Vagina (tissue), 2 donors: ENCODE measurements at places on chromosomes 2 and 18.

DNA sequence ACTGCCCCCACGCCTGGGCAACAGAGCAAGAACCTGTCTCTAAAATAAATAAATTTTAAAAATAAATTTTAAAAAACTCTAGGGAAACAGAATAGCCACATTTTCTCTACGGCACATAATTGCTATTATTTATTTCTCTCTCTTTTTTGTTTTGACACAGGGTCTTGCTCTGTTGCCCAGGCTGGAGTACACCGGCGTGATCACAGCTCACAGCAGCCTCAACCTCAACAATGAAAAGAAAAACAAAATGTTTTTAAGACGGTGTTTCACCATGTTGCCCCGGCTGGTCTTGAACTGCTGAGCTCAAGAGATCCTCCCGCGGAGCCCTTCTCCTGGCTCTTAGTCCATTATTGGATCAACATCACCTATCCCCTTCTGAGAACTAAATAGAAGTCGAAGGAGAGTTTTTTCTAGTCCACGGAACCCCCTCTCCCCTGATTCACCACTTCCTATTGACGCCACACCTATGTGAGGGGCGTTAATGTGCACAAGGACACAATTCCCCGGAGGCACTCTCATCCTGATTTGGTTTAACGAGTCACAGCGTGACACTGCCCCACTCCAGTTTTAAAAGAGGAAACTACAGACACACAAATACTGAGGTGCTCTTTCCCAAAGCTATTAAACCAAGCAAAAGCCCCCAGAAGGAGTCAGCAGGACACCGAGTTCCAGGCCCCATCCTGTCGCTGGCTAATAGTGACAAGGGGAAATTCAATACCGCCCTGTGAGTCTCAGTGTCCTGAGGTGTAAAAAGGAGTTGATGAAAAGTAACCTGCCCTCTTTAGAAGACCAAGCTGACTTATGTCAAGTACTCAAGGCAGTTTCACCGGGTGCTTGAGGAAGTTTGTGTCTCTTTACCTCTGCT is 1.1 kb downstream of the NPC1 start:
- H3K27ac ChIP-seq: peak overlapping the region; percentile 99
- peaks cover 55% of the 10 kb centered on the region for H3K4me1 ChIP-seq
- no peaks in the 10 kb centered on the region for H3K36me3 ChIP-seq
- peak overlapping the region; percentile 92 for H3K4me3 ChIP-seq
- no peaks in the 10 kb centered on the region for H3K27me3 ChIP-seq
- no peak for DNase-seq

DNA sequence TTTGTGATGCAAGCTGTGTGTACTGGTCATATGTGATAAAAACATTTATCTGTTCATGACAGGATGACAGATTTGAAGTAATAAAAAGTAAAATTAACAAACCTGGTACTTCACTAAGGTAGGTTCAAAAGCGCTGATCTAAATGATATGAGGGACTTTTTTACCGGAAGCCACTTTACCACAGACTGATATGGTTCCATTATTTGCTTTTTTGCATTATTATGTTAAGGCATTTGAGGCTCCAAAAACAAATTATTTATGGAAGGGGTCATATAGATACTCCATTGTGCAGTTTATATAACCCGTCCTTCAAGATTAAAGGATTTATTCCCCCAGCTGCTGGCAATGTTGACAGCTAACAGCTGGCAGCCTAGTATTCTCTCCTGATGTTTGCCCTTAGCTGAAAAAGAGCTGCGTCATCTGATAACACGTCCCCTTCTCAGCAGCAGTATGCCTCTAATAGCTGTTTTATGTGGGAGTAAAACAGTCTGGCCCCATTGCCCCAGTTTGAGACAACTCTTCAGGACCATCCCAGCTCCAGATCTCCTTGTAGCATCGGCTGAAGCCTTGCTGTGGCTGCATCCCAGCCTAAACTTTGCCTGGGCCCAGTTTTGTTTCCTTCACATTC is 84.8 kb upstream of the XIRP2 start:
- no peak overlapping the region for H3K27ac ChIP-seq
- H3K36me3 ChIP-seq: no peaks in the 10 kb centered on the region
- no peak for DNase-seq
- no peaks in the 10 kb centered on the region for H3K27me3 ChIP-seq
- no peaks in the 10 kb centered on the region for H3K4me1 ChIP-seq
- H3K4me3 ChIP-seq: no peak overlapping the region

DNA sequence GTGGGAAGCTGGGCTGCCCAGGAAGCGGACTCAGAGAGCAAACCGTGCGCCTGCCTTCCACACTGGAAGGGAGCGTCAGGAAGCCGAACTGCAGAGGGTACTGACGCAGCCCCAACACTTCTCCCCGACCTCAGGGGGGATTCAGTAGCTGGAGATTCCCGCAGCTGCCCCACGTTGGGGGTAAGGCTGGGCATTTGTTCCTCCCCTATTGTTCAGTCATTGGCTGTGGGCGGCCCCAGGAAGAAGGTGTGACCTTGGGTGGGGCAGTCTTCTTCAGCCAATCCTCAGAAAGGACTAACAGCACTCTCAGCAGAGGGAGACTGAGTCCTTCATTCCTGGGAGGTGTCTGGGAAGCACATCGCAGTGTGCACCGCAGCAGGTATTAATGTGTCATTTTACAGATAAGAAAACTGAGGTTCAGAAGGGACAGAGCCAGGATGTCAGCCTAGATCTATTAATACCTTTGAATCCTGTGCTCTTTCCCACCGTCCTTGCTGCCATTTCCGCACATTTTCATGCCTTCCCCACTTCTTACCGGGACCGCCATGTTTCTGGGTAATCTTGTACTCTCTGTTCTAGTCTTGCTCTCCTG is 12.1 kb upstream of the C18orf32 start:
- H3K36me3 ChIP-seq: no peaks in the 10 kb centered on the region
- no peak overlapping the region for H3K27ac ChIP-seq
- H3K4me3 ChIP-seq: no peak overlapping the region
- no peaks in the 10 kb centered on the region for H3K4me1 ChIP-seq
- no peaks in the 10 kb centered on the region for H3K27me3 ChIP-seq

DNA sequence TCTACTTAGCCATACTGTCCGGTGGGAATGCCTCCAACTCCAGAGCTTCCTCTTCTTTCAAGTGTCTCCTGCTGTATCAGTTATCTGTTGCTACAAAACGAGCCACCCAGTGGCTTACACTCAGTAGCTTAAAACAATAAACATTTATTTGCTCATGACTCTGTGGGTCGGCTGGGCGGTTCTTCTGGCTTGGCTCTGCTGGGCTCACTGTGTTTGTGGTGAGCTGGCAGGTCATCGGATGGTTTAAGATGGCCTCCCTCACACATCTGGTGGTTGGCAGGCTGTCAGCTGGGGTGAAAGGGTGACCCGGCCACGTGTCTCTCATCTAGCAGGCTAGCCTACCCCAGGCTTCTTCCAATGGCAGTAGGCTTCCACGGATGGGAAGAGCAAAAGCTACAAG is 122.4 kb upstream of the SLC1A4 start:
- H3K4me3 ChIP-seq: no peak overlapping the region
- no peaks in the 10 kb centered on the region for H3K36me3 ChIP-seq
- H3K27ac ChIP-seq: no peak overlapping the region

DNA sequence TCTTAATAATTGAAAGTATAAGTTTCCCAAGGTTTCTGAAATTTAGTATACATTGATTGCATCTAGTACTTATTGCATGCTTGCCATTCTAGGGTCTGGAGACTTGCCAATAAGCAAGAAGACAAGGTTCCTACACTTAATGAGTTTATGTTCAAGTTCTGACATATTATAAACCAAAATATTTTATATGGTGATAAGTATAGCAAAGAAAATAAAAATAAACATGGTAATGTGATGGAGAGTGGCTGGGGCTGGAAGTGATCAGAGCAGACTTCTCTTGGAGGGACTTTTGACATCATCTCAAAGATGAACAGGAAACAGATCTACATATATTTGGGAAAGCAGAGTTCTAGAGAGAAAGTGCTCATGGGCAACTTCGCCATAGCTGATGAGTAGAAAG is 119.5 kb upstream of the EPHA4 start:
- no peak overlapping the region for H3K4me3 ChIP-seq
- DNase-seq: no peak
- H3K27ac ChIP-seq: no peak overlapping the region
- no peaks in the 10 kb centered on the region for H3K36me3 ChIP-seq
- H3K27me3 ChIP-seq: no peaks in the 10 kb centered on the region

DNA sequence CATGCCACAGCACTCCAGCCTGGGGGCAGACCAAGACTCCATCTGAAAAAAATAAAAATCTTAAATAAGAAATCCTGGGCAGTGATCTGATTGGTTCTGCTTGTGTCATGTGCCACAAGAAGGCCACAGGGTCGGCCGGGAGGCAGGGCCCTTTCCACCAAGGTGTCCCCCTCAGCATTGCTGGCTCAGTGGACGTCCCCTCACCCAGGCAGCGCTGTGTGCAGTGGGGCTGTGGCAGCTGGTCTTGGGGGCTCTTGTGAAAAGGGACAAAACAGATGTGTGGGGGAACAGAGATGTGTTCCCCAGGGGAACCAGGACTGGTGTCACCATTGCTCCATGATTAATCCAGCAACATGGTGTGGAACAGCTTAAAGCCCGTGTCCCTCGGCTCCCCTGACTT is 60.5 kb downstream of the HS6ST1 start:
- H3K4me1 ChIP-seq: peaks cover 9% of the 10 kb centered on the region
- DNase-seq: no peak
- H3K4me3 ChIP-seq: no peak overlapping the region
- no peaks in the 10 kb centered on the region for H3K36me3 ChIP-seq
- H3K27me3 ChIP-seq: no peaks in the 10 kb centered on the region

DNA sequence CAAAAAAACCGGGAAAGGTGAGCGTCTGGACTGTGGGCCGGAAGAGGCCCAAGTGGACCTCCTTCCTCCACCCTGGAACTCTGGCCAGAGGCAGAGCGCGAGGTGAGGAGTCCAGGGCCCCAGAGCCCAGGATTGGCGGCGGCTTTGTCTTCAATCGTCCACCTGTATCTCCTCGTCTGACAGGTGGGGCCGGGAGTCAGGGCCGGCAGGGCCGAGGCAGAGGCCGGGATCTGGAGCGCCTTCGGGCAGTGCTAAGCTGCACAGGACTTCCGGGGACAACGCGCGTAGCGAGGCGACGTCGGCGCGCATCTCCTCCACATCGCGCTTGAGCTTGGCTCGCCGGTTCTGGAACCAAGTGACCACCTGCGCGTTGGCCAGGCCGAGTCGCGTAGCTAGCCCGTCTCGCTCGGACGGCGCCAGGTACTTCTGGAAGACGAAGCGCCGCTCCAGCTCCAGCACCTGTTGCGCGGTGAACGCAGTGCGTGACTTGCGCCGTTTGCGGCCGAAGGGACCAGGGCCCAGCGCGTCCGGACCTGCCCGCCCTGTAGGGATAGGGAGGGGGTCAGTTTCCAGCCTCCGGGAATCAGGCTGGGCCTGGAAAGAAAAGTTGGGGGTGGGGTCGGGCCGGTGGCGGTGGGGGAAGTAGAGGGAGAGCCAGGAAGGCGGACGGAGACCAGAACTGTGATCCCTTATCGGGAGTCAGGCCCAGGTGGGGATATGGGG is 1.5 kb downstream of the LBX2 start:
- H3K4me3 ChIP-seq: peak overlapping the region; percentile 40
- H3K27me3 ChIP-seq: peaks cover 10% of the 10 kb centered on the region
- peaks cover 35% of the 10 kb centered on the region for H3K4me1 ChIP-seq
- no peak for DNase-seq
- H3K36me3 ChIP-seq: no peaks in the 10 kb centered on the region
- no peak overlapping the region for H3K27ac ChIP-seq

GRCh38 chr2:24570225-24570624 is 79.2 kb downstream of the NCOA1 start:
- DNase-seq: no peak
- H3K27ac ChIP-seq: no peak overlapping the region
- no peaks in the 10 kb centered on the region for H3K27me3 ChIP-seq
- H3K4me1 ChIP-seq: peaks cover 8% of the 10 kb centered on the region
- no peak overlapping the region for H3K4me3 ChIP-seq

- DNase-seq: no peak
- no peaks in the 10 kb centered on the region for H3K36me3 ChIP-seq
- H3K27ac ChIP-seq: no peak overlapping the region
These were observed 49.5 kb downstream of the CHST9 start for GRCh38 chr18:27135504-27136207.

GRCh38 chr2:47073217-47073616 is 81.9 kb downstream of the STPG4 start:
- H3K4me3 ChIP-seq: no peak overlapping the region
- H3K4me1 ChIP-seq: peaks cover 80% of the 10 kb centered on the region
- DNase-seq: no peak
- H3K36me3 ChIP-seq: no peaks in the 10 kb centered on the region

GRCh38 chr2:16319551-16320121 is 346.0 kb downstream of the CYRIA start:
- H3K36me3 ChIP-seq: no peaks in the 10 kb centered on the region
- DNase-seq: no peak
- peaks cover 22% of the 10 kb centered on the region for H3K4me1 ChIP-seq

GRCh38 chr2:64842030-64842429 is 147.2 kb upstream of the SLC1A4 start:
- no peak overlapping the region for H3K4me3 ChIP-seq
- H3K27ac ChIP-seq: peak overlapping the region; percentile 77
- H3K27me3 ChIP-seq: no peaks in the 10 kb centered on the region
- DNase-seq: no peak
- H3K36me3 ChIP-seq: no peaks in the 10 kb centered on the region

DNA sequence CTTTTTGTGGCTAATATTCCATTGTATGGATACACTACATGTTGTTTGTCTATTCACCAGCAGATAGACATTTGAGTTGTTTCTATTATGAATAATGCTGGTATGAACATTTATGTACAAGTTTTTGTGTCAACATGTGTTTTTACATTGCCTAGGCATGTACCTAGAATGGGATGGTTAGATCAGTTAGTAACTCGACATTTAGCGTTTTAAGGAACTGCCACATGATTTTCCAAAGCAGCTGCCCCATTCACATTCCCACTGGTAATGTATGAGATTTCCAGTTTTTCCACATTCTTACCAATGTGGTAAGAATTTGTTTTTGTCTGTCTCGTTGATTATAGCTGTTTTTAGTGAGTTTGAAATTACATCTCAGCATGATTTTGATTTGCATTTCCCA is 112.8 kb downstream of the FHOD3 start:
- no peak for DNase-seq
- H3K36me3 ChIP-seq: no peaks in the 10 kb centered on the region
- H3K27me3 ChIP-seq: no peaks in the 10 kb centered on the region
- no peaks in the 10 kb centered on the region for H3K4me1 ChIP-seq

DNA sequence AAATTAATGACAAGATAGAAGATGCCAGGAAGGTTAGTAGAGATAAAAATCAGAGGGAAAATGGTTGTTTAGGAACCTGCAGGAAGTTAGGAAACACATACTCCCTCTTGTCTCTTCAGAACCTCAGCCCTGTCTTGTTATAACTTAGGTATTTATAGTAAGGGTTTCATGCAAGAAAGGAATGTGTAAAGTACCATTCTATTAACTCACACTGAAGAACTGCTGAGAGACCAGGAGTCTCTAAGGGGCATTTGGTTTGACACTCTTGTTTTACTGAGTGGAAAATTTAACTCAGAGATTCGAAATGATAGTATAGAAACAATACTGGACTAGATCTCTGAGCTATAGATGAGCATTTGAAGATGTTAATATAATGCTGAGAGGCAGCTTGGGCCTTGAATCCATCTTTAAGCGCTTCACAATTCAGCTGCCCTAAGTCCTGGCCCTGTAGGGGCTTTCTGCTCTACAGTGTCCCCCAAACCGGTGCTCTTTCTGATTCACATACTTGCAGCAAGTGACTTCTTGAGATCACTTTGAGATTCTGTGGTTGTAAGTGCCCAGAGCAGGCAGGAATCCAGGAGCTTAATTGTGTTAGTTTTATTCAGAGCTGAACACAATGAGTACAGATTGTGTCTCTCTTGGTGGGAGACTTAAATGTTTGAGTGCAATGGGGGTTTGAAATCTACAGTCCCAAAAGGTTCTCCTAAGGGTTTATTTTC is 235.0 kb upstream of the RGPD4 start:
- H3K4me3 ChIP-seq: no peak overlapping the region
- no peaks in the 10 kb centered on the region for H3K36me3 ChIP-seq
- no peak overlapping the region for H3K27ac ChIP-seq
